ENCODE measurements at places on chromosomes 6 and 20.

- no peak for DNase-seq
These were observed 662 bp downstream of the ZNF343 start for GRCh38 chr20:2507875-2508630.

- peak; percentile 61 for DNase-seq
These were observed 15.9 kb downstream of the TMEM200A start for GRCh38 chr6:130381459-130382380.

DNA sequence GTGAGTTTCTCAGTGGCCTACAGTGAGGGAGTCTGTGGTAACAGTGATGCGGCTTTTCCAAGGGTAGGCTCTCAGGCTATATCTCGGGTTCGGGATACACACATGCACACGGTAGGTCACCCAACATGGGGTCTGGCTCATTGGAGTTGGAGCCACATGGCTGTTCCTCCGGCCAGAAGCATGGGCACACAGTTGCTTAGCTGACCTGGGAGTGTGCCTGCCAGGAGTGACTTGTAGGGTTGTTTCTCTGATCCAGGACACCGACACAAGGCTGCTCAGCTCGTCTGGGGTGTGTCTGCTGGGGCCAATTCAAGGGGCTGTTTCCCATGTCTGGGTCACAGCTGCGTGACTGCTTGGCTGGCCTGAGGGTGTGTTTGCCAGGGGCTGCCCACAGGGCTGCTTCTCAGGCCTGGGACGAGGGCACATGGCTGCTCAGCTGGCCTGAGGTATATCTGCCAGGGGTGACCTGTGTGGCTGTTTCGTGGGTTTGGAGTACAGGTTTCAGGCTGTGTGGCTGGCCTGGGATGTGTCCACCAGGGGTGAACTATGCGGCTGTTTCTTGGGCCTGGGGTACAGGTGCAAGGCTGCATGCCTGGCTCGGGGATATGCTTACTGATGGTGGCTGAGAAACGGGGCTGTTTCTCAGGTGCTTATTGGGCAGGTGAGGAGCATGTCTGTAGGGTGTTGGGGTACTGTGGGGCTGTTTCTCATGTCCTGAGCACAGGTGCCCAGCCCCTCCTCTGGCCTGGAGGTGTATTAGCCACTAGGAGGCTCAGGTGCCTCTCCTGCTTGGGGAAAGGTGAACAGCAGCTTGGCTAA, 15.2 kb downstream of the KIF25 start:
- no peak for DNase-seq

- no peak for DNase-seq
These were observed 7.1 kb upstream of the DST start for GRCh38 chr6:56649782-56650181.

DNA sequence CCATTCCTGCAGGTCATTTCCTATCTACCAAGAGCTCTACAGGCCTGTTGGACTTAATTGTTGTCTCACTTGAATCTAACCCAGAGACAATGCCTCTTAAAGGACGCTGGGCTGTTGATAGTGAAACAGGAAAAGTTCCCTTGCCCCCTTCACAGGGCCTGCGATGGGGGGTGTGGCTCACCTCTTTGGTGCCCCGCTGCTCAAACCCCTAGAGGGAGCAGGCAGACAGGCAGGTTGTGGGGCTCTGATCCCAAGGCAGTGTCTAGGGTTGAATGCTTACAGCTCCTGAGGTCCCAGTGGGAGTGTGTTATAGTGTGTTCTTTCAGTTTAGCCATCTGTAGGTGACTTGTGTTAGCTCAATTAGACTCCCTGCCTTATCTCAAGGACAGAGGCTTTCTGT, 68.0 kb downstream of the OTOR start:
- no peak for DNase-seq

- DNase-seq: no peak
These were observed 19.0 kb upstream of the PREX1 start for GRCh38 chr20:48846516-48847492.

DNA sequence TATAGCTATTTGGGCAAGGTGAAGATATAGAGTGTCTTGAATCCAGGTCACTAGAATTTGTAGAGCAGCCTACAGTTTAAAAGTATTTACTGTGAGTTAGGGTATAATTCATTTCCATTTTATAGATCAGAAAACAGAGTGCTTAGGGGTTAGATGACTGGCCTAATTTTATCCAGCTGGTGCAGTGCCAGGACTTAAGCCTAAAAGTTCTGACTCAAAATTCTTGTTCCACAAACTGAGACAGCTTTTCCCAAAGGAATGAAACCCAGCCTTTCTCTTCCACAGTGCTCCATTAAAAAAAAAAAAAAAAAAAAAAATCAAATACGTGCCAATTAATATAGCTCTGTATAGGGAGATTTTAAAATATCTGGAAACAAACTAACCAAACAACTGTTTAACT, 441.0 kb upstream of the MARCKS start:
- no peak for DNase-seq

GRCh38 chr20:51379601-51380341, 162.7 kb downstream of the NFATC2 start:
- DNase-seq: no peak

DNA sequence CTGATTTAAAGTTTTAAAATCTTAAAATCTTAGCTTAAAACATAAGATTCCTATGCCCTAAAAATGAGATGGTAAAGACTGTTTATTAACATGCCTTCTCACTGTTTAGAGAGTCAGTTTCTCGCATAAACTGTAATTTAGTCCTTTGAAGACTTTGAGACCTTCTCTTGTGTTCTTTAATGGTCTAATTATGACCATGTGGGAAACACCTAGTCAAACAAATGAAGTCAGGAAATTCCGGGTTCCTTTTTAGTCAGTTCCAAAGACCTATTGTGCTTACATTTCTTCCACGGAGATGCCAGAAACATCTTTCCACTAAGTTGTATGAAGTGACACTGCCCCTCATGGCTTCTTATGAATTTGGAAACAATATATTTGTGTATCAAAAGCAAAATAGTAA, 64.2 kb upstream of the KIF25 start:
- DNase-seq: no peak

DNA sequence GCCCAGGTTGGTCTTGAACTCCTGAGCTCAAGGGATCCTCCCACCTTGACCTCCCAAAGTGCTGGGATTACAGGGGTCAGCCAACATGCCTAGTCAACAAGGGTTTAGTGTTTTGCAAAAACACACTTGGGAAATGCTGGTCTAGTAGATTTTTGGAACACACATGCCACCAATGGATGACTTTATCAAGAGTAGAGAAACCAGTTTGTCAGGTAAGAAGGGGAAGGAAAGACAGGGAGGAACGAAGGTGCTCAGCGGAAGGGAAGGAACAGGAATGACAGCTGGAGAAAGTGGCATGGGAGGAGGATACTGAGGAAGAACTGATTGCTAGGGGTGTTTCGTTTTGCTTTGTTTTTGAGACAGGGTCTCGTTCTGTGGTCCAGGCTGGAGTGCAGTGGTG, 15.6 kb upstream of the SEC63 start:
- no peak for DNase-seq

- no peak for DNase-seq
These were observed 73.3 kb upstream of the LYRM2 start for GRCh38 chr6:89711801-89712200.

- DNase-seq: no peak
These were observed 65.3 kb upstream of the BMP2 start for GRCh38 chr20:6702144-6702543.

DNA sequence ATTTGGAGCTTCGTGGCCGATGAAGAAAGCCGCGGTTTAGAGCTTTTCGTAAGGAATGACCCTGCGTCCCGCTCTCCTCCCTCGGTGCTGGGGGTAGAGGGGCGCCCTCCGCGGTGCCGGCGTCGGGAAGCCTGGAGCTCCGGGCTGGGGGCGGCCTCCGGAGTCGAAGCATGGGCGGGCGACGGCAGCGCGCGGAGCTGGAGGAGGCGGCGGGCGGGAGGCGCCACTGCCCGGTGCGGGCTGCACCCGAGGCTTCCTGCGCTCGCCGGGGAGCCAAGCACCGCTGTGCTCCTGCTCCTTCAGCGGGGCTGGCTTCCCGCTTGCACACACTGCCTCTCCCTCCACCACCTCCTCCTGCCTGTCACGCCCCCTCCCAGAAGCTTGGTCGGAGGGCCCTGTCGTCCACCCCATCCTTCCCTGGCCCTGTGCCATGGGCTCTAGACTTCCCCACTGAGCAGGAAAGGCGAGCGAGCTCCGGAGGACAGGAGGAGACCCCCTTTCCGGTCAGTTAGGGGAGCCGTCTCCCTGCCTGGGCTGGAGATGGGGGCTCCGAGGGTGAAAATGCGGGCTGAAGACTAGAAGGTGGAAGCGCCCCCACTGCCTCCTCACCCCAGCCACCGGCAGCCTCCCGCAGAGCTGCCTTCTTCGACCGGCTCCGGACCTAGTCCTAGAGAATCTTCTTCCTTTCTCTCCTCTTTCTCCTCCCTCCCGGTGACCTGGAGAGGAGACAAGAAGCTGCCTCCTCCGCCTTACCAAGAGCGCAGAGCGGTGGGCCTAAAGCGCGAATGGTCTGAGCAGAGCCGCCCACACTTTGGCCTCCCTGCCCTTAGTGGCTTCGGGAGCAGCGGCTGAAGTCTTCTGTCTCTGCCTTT, 1.8 kb downstream of the CDH4 start:
- no peak for DNase-seq

GRCh38 chr6:72856801-72857200, 234.9 kb downstream of the KCNQ5 start:
- no peak for DNase-seq

- DNase-seq: no peak
These were observed 37.1 kb downstream of the TPD52L1 start for GRCh38 chr6:125190667-125191066.

DNA sequence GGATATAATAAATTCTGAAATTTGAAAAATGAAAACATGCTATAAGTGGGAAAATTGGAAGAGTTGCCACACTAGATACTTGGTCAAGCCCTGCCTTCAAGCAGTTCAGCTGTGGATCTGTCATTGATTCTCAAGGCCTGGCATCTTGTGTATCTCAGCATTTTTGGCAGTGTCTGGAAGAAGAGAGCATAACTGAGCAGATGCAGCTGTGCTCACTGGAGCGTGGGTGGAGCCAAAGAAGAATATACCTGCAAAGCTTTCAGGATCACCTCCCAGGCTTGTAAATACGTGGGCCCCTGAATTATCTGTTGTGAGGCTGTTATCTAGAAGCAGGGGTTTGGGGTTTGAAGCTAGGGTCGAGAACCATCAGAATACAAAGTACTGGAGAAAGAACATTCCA, 31.3 kb upstream of the CHD6 start:
- no peak for DNase-seq

- no peak for DNase-seq
These were observed 24.1 kb downstream of the SCP2D1 start for GRCh38 chr20:18837718-18838117.

DNA sequence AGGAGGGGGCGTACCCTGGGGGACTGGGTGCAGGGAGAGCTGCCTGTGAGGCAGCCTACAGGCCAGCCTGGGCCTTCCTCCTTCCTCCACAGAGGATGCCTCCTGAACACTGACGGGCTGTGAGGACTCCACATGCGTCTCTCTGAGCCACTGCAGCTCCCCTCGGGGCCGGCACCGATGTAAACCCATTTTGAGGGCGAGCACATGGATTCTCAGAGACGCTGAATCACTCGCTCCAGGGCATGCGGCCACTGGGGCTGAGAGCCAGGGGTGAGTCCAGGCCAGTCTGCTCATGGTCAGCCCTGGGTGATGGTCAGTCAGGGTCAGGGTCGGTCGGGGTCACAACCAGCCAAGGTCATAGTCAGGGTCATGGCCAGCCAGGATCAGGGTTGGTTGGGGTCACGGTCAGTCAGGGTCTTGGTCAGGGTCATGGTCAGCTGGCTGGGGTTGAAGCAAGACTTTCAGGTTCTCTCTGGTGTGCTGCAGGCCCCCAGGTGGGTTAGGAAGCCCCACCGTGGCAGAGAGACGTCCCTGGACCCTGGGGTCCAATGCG, 14.7 kb upstream of the RBBP8NL start:
- DNase-seq: no peak

DNA sequence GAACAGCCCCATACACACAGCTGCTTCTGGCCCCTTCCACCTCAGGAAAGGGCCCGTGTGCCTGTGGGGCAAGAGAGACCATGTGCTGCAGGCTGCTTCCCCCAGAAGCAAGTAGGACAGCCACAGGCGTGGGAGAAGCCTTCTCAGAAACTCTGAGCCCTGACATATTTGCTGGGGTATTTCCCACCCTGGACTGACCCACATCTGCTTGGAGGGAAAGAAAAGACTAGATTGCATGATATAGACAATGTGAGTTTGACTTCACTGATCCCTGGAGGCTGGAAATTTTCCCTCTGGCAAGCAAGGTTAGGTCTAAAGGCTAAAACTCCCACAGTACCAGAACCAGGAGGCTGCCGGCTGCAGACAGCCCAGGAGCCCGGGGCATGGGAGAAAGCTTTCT, 213.3 kb upstream of the SSTR4 start:
- no peak for DNase-seq

All from CD4-positive, alpha-beta T cell treated with Interleukin-6 at 100 ng/mL for 8 hours (primary cell).